Urothelium cell line (cell line): ENCODE measurements at places on chromosomes 7 and 10.

GRCh38 chr7:92293896-92294590, 48.3 kb downstream of the ANKIB1 start:
- DNase-seq: no peak

GRCh38 chr10:112732277-112732921, 217.6 kb upstream of the TCF7L2 start:
- DNase-seq: no peak

- DNase-seq: no peak
Measured at GRCh38 chr10:14971867-14972448, 12.8 kb downstream of the MEIG1 start.

GRCh38 chr10:93245779-93246178, 172.1 kb downstream of the CYP26A1 start:
- DNase-seq: no peak

DNA sequence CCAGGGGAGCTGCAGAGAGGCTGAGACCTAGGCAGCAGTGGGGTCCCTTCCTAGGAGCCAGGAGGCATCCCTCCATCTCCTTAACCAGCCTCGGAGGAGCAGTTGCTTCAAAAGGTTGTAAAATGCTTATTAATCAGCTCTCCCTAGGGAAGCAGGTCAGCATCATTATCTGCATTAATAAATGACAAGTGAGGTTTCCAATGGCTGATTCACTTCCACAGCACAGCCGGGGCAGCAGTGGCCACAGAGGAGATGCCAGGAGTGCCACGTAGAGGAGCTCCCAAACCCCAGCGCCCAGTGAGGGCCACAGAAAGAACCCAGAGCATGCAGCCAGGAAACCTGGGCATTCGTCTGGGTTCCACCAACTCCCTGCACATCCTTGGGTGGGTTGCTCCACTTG, 8.2 kb upstream of the NPFFR1 start:
- DNase-seq: no peak

DNA sequence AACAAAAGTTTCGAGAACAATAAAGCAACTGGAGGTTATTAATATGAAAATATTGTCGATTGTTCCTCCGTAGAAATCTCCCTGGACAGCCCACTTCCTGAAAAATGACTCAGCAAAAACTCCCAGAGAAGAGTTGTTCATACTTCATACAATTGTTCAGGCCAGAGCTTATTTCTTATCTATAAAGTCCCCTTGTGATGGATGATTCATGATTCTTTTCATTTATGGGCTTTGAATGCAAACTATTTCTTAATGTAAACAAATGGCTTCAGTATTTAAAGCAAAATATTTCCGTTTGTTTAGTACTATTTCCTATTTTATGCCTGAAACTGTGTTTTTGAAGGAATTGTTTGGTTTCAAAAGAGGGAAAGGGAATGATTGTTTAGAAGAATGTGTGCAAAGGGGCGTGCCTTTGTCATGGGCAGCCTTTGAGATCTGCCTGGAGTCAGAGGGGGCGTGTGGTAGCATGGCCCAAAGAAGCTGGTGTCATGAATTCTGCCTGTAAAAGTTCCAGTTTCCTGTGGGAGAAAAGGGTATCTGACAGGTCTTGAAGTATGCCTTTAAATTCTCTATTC, 26.2 kb upstream of the EXOC6 start:
- peak; percentile 51 for DNase-seq

GRCh38 chr10:79342295-79342761, 4.9 kb upstream of the PPIF start:
- DNase-seq: no peak

DNA sequence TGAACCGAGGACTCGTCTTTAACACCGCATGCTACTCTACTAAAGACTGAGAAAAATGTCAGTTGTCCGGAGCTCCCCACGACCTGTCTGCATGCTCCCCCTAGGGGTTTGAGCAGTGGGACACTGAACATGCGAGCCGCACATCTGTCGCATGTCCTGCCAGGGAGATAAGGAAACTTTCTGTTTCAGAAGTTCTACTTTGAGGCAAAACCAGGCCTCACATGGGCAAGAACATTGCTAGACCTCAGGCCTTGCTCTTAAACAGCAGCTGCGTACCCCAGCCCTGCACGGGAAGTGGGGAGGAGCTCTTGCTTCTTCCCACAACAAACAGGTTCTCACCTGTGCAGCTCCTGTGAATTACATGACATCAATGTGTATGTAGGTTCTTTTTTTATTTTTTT, 30.3 kb upstream of the HERPUD2 start:
- no peak for DNase-seq

- no peak for DNase-seq
Measured at GRCh38 chr7:66421830-66422475, 206.7 kb upstream of the KCTD7 start.

DNA sequence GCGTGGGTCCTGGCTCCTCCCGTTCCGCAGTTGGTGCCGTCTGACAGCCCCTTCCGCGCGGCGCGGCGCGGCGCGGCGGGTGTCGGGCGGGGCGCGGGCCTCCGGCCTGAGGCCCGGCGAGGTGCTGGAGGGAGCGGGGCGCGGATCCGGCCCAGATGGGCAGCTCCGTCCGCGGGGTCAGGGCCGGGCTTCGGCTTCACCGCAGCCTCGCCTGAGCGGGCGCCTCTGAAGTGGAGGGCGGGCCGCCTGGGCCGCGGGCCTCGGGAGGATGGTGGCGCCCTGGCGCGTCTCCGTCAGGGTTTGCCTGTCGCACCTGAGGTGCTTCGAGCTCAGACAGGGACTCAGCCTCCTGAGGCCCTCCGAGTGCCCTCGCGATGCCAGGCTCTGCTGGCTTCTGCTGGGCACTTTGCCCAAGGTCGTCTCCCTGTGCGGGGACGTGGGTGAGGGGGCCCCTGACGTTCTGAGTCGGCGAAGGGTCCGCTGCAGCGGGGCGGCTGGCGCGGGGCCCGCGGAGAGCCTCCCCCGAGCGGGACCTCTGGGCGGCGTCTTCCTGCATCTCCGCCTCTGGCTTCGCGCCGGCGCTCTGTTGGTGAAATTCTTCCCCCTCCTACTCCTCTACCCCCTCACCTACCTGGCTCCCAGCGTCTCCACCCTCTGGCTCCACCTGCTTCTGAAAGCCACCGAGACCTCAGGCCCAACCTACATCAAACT, 473 bp downstream of the ADCK2 start:
- peak; percentile 63 for DNase-seq

DNA sequence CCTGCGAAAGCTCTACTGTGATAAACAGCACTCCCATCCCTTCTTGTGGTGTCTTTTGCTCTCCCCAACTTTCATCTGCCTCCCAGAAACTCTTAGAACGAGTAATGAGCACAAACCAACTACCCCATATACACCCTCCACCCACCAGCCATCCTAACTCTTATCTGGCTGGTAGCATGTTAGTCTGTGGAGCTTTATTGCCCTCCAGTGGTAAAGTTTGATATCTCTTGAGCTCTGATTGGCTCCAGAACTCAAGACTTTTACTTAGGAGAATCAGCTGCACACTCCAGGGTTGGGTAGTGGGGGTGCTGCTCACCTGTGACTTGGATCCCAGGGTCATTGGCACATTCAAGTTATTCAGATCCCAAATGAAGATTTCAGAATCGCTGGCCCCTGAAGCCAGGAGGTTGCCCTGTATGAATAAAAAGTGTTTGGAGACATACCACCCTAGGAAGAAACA, 10.9 kb downstream of the SEC31B start:
- DNase-seq: peak; percentile 61
